Keratinocyte (primary cell): ENCODE measurements at places on chromosomes 6 and 20.

- DNase-seq = no peak
These were observed 899.9 kb downstream of the C6orf118 start for GRCh38 chr6:164409309-164410009.

DNA sequence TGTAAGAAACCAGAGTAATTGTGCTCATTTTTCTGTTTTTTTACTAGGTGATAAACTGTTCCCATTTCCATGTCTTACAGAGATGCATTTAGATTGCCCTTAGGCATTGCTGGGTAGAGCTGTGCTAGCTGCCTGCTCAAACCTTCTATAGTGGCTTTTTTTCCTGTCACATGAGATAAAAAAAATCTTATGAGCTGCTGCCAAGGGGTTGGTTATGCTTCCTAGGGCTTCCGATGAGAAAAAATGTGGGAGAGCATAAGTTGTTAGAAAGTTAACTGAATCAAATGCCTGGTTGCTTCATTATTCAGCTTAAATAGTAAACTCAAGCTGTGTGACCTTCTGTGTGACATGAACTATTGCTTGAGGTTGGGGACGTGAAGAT, 50.0 kb upstream of the NOX3 start:
- no peak for DNase-seq

DNA sequence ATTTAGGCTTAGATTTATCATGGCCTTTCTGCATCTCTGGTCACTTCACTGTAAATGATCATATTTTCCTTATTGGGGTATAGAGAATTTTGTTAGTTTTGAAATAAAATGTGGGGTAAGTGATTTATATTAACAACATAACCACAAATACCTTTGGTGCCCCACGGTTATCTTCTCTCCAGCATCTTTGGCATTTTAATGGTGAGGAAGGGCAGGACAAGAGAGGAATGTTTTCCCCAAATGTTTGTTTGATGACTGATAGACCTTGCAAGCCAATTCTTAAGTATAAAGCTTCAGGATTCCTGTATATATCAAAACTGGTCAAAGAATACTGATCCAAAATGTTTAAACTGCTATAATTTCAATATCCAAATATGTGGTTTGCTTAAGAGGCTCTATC, 171.6 kb upstream of the SMLR1 start:
- DNase-seq = no peak

DNA sequence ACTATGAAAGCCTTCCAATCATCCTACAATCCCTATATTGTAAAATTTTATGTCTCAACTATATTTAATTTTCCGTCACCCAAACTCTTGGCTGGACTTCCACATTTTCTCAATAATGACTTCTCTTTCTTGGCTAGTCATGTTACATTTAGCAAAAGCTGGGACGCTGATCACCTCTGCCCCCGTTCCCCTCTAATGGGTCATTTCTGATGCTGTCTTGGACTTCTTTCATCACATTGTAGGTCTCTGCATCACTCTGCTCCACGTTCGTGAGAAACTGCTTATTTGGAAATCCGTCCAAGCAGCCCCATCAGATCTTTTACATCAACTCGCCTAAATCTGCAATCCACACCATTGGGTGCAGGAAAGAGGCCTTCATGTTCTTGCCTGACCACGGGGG, 203.8 kb downstream of the MYLK4 start:
- no peak for DNase-seq

DNA sequence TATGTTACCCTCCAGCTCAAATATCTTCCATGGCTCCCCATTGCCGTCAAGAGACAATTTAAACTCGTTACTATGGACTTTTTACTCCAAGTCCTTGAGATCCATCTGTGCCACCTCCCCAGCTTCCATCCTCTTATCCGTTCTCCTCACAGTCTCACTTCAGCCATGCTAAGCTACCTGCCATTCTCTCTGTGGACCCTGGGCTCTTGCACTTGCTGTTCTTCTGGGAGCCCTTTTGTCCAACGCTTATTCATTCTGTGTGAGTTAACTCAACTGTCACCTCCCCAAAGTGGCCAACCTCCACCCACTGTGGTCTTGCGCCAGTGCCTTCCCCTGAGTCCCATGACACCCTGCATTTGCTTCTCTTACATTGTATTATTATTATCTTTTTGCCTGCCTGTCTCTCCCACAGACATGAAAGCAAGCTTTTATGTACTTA, 132.4 kb downstream of the BCAS1 start:
- no peak for DNase-seq

- no peak for DNase-seq
These were observed 1.2 kb upstream of the CDC25B start for GRCh38 chr20:3794701-3795420.

DNA sequence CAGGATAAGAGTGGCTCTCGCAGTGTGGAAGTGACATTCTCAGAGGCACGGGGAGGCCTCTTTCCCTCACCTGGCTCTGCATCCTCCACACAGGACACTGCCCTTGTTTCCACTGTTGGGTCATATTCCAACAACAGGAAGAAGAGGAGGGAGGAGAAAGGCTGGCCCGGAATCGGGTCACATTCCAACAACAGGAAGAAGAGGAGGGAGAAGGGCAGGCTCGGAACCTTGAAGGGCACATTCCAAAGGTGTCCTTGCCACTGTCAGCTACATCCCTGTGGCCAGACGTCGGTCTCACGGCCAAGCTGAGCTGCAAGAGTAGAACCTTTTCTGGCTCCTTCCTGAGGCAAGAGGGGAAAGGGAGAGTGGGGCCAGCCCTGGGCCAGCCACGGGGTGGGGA, 25.4 kb downstream of the CHRNA4 start:
- no peak for DNase-seq

- no peak for DNase-seq
These were observed 242.9 kb downstream of the SYNE1 start for GRCh38 chr6:152394303-152394702.

DNA sequence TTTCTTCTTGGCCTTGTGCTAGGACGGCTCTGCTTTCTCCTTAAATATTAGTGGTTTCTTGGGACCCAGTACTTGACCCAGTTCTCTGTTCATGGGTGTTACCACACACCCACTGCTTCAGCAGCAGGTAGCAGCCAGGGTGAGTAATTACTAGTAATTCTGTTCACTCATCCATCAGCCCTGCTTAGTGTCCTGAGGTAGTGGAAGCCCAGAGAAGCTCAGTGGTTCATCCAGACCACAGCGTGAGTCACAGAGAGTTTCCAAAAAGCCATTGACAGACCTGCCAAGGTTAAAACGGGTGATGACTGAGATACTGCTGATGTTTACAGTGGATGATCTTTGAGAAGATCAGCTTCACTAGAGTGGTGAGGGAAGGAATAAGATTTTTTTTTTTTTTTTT, 51.7 kb upstream of the HINT3 start:
- DNase-seq = peak; percentile 77

DNA sequence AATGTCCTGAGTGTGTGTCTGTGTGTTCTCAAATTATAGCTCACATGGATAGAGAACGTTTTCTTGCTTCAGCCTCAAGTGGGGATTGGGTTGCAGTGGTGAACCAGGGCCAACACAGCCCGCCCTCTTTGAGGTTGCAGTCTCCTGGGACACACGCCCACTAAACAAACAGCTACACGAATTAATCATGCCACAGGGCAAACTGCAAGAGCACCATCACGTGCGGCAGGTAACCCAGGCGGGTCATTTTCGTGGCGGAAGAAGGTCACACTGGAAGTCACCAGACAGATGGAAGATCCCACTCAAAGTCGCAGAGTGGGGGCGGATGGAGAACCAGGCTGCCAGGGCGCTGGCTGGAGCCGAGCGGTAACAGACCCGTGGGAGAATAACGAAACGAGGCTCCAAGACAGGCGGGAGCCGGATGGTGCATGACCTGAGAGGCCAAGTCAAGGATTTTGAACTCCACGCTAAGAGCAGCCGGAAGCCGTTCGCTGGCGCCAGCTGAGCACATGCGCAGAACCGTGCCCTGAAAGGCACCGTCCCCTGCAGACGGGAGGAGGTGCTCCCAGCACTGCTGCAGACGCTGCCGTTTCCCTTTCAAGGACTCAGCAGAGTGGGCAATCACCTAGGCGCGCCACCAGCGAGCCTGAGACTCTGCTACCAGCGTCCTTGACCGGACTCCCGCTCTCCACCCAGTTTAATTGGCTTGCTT, 10.7 kb downstream of the DLL1 start:
- no peak for DNase-seq

DNA sequence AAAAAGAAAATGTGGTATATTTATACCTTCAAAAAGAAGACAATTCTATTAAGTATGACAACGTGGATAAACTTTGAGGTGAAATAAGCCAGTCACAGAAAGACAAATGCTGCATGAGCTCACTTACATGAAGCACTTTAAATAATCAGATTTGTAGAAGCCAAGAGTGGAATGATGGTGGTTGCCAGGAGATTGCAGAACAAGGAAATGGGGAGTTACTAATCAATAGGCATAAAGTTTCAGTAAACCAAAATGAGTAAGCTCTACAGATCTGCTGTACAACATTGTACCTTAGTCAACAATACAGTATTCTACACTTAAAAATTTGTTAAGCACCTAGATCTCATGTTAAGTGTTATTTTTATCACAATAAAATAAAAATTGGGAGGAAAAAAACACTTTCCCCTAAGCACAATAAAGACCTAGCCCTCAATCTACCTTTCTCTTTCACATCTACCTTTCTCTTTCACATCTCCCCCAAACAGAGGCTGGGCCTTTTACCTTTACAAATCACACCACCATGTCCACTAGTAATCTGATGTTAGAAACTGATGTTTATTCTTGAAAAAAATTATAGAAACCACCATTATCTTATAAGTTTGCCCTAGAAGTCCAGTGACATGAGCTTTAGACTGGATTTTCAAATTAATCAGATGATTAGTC, 73.9 kb downstream of the PKIB start:
- DNase-seq = no peak

DNA sequence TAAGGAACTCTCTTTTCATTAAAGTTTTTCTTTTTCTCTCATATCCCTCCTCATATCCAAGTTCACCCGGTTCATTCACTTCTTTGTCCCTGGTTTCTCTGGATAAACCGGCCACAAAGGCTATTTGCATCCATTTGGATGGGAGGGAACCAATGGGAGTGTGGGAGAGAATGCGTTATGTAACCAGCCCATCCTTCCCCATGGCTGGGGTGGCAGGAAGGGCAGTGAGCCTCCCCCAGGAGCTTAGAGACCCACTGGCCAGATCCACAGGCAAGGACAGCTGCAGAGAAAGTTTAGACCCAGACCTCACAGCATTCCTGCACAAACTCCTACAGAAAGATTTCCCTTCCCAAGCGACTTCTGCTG, 10.7 kb downstream of the CASS4 start:
- no peak for DNase-seq

GRCh38 chr6:107122748-107123147, 7.4 kb upstream of the BEND3 start:
- no peak for DNase-seq

- no peak for DNase-seq
These were observed 1.3 kb downstream of the LTB start for GRCh38 chr6:31580807-31581433.
